Lung (tissue), 17 donors: ENCODE measurements at places on chromosomes 12 and 14.

GRCh38 chr12:55658635-55659391, 22.1 kb downstream of the OR10P1 start:
- no peak overlapping the region for H3K4me3 ChIP-seq
- no peaks in the 10 kb centered on the region for H3K4me1 ChIP-seq
- no peak for DNase-seq

GRCh38 chr14:100079726-100080005, 14.4 kb downstream of the EVL start:
- H3K27me3 ChIP-seq, result no peaks in the 10 kb centered on the region
- H3K4me3 ChIP-seq, result no peak overlapping the region
- H3K4me1 ChIP-seq, result peaks cover 20% of the 10 kb centered on the region
- H3K27ac ChIP-seq, result peak overlapping the region; percentile 20
- no peak for DNase-seq

- peak overlapping the region; percentile 26 for H3K27ac ChIP-seq
- H3K4me1 ChIP-seq, result peaks cover 4% of the 10 kb centered on the region
- H3K4me3 ChIP-seq, result no peak overlapping the region
- peak; percentile 54 for DNase-seq
- H3K36me3 ChIP-seq, result peaks cover 55% of the 10 kb centered on the region
- no peaks in the 10 kb centered on the region for H3K27me3 ChIP-seq
Observed at GRCh38 chr14:23076785-23077408, 18.0 kb downstream of the ACIN1 start.

DNA sequence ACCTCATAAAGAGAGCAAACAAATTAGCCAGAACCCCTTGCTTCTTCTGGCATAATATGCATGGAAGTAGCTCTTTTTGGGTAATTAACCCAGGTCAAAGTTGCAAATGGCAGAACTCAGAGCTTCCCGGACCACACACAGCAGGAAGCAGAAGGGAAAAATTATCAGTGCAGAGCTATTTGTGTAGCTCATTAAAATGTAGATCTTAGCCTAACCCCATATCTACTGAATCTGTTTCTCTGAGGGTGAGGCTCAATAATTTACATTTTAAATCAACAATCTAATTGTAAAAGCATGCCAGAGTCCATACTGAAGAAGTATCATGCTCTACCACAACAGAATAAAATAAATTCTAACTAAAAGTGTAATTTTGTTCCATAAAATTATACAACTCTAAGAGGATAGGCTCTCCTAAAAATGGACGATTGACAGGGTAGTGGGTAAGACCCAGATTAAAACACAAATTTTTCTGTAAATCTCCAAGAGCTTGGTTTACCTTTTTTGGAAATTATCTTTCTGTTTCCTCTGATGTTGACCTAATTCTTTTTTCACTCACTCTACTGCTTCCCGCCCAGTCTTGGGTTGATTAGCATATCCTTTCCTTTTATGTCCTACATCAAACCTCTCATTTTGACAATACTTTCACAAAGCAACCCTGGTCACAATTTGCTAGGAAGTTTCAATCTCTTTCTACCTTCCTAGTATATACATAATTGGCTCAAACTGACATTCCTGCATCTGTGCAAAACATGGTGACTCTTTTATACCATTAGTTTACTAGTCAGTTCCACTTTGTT, 213.3 kb upstream of the SLC16A7 start:
- no peak overlapping the region for H3K27ac ChIP-seq
- DNase-seq, result no peak
- H3K4me1 ChIP-seq, result peaks cover 5% of the 10 kb centered on the region
- H3K4me3 ChIP-seq, result no peak overlapping the region
